ENCODE measurements at places on chromosomes 3 and 15.

DNA sequence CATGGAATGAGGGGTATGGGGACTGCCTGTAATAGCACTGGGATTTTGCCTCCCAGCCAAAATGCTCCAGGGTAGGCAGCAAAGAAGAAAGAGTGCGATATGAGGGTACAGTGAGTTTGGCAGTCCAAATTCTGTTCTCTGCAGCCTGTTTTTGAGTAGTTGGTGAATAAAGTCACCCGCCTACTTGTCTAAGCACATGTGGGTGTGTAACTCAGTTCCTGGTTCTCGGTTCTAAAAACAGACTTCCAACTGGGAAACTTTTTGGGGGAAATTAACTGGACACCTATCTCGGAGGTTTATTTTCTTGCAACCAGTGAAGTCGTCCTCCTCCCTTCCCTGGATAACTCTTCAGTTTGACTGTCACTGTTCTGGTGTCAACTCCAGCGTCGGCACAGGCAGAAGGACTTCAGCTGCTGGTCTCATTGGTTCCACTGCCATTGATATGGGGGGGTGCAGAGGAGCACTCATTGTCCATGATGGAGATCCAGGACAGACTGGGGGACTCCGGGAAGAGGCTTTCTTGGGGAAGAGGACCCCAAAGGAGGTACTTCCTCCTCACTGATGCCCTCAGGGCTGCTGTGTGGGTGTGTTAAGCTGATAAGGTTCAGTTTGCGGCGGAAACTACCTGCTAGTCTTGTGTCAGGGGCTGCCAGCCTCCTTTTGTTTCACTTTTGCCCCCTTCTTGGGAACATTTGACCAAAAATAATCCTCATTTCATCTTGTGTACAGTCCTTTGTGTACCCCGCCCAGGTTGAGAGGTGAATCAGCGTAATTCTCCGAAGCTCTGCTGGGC, 13.2 kb downstream of the GHRL start:
- DNase-seq = no peak

GRCh38 chr3:15557511-15557946, 36.0 kb upstream of the COLQ start:
- no peak for DNase-seq

DNA sequence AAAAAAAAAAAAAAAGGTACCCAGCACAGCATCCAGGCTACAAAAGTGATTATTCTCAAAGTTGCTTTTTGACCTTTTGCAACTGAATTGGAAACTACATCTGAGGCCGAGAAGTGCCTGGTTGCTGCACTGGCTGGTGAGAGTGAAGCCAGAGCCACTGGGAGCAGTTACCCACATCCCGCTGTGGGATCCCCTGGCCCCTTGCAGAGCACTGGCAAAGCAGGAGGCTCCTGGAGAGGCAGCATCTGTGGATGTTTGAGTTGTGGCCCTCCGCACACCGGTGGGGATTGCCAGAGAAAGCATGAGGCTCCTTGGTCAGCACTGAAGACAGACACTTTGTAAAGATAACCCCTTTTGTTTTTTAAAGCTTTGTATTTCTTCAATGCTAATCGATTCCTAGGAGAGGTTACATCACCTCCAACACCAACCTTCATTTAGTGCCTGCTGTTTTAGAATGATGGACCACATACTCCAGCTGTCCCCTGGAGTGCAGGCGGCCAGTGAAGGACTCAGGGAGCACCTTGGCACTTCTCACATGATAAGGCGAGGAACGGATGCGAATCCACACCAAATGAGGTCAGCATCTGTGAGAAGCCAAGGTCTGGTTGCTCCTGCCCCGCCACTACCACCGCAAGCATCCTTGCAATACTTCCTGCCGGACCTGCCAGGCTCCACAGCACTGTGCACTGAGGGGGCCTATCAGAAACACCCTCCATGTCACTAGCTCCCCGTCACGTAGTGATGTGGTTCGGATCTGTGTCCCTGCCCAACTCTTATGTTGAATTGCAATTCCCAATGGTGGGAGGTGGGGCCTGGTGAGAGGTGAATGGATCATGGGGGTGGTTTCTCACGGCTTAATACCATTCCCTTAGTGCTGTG, 256.5 kb downstream of the GABRB3 start:
- DNase-seq = no peak

- DNase-seq = peak; percentile 57
These were observed 33.2 kb downstream of the SMAD6 start for GRCh38 chr15:66734961-66735908.

DNA sequence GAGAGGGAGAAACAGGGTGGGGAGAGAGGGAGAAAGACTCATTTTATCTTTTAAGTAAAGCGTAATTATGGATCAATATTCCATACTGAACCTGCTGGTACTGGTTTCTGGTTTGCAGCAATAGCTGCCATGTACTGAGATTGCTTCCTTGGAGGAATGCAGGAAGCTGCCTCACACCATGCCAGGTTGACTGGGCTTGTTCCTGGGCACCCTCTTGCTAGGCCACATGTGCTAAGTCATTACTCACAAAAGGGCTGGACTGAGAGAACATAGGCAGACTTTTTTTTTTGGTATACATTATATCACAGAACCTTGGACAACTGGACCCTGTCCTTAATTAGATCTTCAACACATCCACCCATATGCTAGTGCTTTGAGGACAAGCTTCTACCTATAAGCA, 193.4 kb downstream of the ZNF621 start:
- no peak for DNase-seq

DNA sequence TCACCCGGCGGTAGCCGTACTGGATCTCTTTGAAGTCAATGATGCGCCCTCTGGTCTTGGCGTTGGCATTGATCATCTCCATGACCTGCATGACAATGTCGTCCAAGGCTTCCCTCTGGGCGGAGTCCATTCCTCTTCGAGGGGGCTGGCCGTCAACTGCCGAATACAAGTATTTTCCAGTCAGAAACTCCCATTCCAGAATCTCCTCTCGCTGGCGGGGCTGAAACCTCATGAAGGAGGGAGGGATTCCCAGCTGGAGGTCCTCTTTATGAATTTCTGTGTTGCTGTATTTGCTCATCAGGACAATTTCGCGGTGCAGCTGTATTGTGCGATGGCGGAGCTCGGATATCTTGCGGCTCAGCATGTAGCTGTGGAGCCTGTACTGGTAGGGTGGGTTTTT, 73.4 kb downstream of the CHSY1 start:
- DNase-seq = no peak

- DNase-seq = no peak
These were observed 569 bp downstream of the TMEM266 start for GRCh38 chr15:76060118-76060989.

GRCh38 chr3:42102571-42102970, 11.4 kb downstream of the TRAK1 start:
- DNase-seq = no peak

DNA sequence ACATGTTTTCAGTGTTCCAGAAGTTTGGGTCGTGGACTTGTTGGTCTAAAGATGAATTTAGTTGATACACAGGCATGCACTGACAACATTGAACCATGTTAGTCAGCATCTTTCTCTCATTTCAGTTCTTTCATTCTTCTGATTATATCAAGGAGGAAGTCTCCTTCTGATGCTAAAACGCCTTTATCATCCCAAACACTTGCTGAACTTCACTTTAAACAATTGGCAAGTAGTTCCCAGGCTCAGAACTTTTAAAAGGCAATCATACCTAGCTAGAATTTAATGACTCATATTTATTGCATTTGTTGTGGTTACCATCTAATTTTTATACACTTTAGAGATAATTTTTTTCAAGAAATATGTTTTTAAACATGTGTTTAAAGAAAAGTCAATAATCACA, 15.9 kb downstream of the LMCD1 start:
- no peak for DNase-seq

- no peak for DNase-seq
These were observed 376.0 kb upstream of the PDZRN3 start for GRCh38 chr3:74000725-74001124.

DNA sequence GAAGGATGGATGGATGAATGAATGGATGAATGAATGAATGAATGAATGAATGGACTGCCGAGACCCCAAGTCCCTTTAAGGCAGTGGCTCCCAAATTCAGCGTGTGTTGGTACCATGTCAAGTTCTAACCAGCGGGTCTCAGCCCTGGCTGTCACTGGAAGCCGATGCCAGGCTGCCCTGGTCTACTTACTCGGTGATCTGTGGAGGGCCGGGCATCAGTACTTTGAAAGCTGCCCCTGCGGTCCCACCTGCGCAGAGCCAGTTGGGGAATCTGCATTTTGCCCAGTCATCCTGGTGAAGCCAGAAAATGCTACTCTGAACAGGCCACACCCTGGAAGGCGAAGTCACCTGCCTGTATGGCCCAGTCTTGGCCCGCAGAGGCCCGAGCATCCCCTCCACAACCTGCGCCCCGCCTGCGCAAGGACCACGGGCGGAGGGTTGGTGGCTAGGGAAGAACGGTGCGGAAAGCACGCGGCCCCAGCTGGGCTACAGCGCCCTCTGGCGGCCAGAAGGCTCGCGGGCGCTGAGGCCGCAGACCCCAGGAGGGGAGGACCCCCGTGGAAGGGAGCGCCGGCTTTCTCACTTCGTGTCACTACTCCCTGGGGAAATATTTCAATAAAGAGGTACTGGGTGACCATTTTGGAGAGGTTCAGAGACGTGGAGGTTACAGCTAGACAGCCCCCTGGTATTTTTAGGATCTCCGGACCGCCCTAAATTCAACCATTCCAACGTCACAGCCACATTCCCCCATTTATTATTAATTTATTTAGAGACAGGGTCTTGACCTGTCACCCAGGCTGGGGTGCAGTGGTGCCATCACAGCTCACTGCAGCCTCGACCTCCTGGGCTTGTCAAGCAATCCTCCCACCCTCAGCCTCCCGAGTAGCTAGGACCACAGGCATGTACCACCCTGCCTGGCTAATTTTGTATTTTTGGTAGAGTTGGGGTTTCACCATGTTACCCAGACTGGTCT, 34.9 kb downstream of the PRKCD start:
- peak; percentile 33 for DNase-seq

DNA sequence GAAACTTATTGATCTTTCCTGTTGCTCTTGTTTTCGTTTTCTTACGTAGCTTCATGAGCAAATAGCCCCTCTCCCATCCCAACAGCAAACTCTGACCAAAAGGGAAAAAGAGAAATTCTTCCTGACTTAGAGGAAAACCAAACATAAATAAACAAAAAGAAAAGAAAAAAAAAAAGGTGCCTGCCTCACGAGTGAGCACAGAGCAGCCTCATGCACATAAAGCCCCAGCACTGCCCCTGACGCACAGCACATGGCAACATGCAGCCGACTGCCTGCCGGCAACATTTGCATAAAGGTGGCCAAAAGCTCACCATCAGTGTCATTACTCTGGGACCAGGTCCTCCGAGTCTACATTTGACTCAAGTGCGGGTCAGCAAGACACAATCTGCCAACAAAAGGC, 6.4 kb downstream of the POC1A start:
- DNase-seq = no peak

DNA sequence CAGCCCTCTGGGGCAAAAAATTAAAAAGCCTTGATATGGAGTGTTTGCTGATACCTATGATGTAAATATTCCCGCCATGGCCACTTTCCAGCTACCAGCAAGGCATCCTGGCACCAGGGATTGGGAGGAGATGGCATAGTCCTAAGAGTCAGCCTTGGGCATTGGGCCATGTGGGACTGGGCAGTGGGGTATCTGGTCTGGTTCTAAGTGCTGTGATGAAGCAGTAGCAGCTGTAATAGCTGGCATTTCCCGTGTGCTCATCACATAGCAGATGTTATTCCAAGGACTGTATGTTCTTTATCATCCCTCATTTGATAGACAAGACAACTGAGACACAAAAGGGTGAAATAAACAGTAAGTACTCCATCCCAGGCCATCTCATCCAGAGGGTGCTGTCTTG, 6.9 kb upstream of the SACM1L start:
- no peak for DNase-seq

- no peak for DNase-seq
These were observed 29.5 kb upstream of the FAM107A start for GRCh38 chr3:58606693-58607092.

GRCh38 chr15:69615736-69616135, 163.1 kb downstream of the RPLP1 start:
- no peak for DNase-seq

DNA sequence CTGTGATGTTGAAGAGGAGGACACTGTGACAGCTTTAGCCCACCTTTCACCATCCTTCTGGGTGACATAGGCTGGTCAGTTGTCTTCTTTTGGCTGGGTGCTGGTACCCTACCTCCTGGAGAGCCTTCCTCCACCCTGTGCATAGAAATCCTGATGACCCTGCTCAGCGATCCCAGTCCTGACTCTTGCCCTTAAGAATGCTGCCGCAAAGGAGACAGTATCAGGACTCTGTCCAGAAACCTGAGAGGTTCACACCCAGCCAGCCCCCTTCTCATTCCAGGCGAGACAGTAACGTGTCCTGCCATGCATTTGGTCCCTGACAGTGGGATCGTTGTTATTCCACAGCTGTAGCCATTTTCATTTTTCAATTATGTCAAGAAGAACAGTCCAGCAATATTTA, 312.8 kb upstream of the CHRM5 start:
- no peak for DNase-seq

DNA sequence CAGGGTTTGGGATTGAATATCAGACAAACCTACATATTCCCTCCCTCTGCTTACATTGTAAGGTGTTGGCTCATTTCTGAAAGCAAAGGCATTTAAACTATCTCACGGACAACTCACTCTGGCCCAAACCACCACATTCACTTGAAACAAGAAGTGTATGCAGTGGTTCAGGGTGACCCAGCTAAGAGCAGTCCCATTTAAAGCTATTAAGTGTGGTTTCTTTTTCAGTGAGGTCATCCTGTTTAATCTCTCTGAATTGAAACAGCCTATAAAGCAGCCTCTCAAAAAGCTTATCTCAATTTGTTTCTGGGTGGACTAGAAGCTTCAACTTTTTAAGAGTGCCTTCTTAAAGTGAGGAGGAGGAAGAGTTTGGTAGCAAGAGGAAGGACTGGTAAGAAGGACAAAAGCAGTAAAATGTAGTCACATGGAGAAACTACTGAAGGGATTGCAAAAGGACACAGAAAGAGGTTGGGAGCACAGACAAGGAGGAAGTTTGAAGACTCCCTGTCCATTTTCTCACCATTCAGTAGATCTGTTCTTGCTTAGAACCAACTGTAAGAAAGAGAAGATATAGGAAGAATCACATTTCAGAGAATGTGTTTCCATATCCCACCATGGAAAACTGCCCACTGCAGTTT, 151.6 kb downstream of the TMCO5A start:
- no peak for DNase-seq

- no peak for DNase-seq
These were observed 6.7 kb downstream of the KBTBD13 start for GRCh38 chr15:65083262-65083701.

Measured in tibial nerve (tissue), 4 donors.